NCI-H187 treated with DMSO at 0.1 percent for 48 hours (cell line): ENCODE measurements at places on chromosomes 3 and 15.
A peak's percentile ranks its signal among the peaks of the same experiment; 100 is the strongest.

GRCh38 chr15:84681831-84682230 is 23.8 kb upstream of the NMB start:
- no peak for DNase-seq

GRCh38 chr3:98026425-98027084 is 8.6 kb downstream of the GABRR3 start:
- DNase-seq = no peak

DNA sequence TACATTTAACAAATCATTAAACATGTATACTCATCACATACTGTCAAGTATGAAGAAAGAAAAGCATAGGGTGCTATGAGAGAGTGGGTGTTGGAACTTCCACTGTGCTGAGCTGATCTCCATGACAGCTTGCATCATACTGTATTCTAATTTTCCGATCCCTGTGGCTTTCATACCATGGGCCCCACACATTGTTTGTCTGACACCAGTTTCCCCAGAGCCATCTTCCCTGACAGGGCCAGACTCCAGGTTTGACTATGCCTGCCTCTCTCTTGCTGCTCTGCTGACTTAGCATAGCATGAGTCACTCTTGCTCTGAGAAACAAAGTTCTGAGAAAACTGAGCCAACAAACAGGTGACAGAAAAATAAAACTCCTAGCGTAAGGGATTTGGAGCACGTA is 37.0 kb upstream of the CASR start:
- no peak for DNase-seq

GRCh38 chr3:31157047-31157694 is 262.7 kb upstream of the GADL1 start:
- no peak for DNase-seq

DNA sequence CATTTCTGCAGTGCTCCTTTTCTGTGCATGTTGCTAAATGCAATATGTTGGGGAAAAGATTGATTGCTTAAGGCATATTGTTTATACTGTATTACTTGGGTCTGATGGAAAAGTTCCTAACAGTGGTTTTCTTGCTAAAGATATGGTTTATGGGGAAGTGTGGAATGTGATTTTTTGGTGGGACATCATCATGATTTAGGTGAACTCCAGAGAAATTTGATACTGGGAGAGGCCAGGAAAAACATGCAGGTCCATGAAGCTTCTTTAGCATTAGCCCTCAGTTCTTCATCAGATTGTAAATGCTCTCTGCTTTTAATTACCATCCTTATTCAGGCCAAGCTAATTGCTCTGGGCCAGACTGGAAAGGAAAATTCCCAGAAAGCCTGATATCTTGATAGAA is 147.5 kb downstream of the LRTM1 start:
- no peak for DNase-seq

GRCh38 chr3:174132006-174132405 is 727.1 kb upstream of the NAALADL2 start:
- DNase-seq = no peak

- no peak for DNase-seq
These were observed 23.9 kb downstream of the GOLGA6L2 start for GRCh38 chr15:23422946-23423708.

DNA sequence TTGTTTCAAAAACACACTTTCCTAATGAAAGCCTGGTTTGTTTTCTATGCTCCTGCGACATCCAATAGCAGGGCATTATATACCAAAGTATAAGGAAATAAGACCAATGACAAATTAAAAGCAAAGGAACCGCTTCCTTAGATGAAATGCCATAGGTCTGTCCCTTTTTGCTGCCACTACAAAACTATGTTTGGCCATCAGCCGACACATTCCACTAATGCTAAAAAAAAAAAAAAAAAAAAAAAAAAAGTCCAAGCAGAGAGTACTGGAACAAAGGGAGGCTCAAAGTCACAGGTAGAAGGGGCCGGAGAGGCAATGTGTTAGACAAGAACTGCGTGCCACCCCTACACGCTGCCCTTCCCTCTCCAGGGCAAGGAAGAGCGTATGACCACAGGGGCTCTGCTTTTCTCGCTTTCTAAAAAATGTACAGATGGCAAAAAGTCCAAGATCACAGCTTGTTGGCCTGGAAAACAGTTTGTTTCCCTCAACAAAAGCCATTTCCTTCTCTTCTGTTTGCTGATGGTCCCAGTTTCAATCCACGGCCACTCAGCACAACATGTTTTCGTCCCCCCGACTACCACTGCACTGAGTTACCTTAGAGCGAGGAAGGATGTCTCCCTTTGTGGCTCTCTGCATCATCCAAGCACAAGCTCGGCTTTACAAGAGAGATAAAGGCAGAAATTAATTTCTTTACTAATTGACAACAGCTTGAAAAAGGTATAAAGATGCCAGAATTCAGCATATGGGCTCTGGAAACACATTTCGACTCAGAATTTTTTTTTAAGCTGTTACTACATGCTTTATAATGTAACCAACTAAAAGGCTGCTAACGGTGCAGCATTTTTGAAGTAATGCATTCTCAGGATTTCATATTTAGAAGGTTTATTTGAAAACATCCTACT is 70.8 kb downstream of the ABTB1 start:
- no peak for DNase-seq

GRCh38 chr3:148937467-148938255 is 53.7 kb upstream of the GYG1 start:
- DNase-seq = no peak

DNA sequence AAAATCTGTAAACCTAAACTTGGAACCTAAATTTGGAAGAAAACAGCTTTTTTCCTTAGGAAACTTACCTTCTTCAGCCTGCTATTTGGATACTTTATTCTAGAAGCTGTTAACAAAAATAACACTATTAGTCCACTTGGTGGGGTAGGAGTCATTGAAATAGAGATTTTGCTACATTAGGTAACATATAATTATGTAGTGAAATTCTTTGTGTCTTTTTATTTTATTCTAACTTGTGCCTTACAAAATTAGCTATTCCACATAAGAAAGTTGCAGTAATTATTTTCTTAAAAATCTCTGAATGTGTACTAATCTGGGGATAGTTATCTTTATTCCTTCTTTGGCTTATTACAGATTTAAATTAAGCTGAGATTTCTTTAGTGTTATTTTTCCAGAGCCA is 360.4 kb upstream of the ROBO2 start:
- DNase-seq = no peak

- DNase-seq = no peak
These were observed 65.8 kb upstream of the FLNB start for GRCh38 chr3:57942388-57942787.

DNA sequence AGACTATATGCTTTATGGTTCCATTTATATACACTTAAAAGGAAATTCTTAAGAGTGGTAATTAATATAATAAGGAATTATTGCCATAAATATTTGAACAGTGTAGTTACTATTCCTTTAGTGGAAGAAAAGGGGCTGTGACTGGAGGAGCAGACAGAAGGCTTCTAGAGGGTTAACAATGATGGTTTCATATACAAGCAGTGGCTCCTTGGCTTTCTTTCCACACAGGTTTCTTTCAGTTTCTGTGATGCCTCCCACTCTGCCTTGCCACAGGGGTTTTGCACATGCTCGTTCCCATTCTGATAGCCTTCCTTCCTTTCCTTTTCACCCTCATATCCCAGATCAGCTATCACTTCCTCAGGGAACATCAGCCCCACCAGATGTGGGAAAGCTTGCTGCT is 108.8 kb upstream of the LYSMD4 start:
- DNase-seq = no peak

GRCh38 chr3:115160295-115160694 is 13.2 kb upstream of the ZBTB20 start:
- no peak for DNase-seq

GRCh38 chr15:85690561-85691231 is 104.0 kb downstream of the KLHL25 start:
- no peak for DNase-seq

DNA sequence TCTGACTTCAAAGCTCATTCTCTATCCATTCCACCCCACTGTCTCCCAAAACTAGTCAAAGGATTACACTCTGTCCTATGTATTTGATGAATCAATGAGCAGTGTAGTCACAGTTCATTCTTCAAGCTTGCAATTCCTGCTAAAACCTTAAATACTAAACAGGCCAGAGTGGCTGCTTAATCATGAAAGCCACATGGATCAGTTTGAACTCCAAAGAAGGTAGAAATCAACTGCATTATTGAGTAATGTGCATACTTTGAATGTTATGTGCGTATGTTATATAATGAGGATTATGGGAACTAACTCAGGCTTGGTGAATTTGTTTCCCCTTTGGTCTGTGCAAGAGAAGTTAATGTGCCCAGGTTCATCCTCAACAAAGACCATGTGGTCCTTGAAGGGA is 45.4 kb downstream of the PRICKLE2 start:
- DNase-seq = no peak

- DNase-seq = no peak
These were observed 325.2 kb downstream of the WDR72 start for GRCh38 chr15:53434174-53434678.

- no peak for DNase-seq
These were observed 47.4 kb upstream of the SEC22A start for GRCh38 chr3:123154020-123154985.

GRCh38 chr15:62497356-62497755 is 332.3 kb upstream of the C2CD4B start:
- no peak for DNase-seq

DNA sequence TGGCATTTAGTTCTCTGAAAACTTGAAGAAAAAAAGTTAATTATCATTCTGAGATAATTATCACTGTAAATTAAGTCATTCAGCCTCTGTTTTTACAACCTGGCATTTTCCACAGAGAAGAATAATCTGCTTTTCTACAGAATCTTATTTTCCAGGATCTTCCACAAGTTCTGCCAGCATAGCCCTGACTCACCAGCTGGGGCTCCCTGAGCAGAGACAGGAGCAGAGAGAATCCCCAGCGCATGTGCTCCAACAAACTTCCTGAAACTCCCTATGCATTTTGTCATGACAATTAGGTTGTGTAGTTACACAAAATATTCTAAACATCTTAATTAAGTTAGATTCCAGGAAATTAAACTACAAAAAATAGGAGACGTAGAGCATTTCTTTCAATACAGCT is 32.1 kb upstream of the TMEM207 start:
- DNase-seq = no peak

DNA sequence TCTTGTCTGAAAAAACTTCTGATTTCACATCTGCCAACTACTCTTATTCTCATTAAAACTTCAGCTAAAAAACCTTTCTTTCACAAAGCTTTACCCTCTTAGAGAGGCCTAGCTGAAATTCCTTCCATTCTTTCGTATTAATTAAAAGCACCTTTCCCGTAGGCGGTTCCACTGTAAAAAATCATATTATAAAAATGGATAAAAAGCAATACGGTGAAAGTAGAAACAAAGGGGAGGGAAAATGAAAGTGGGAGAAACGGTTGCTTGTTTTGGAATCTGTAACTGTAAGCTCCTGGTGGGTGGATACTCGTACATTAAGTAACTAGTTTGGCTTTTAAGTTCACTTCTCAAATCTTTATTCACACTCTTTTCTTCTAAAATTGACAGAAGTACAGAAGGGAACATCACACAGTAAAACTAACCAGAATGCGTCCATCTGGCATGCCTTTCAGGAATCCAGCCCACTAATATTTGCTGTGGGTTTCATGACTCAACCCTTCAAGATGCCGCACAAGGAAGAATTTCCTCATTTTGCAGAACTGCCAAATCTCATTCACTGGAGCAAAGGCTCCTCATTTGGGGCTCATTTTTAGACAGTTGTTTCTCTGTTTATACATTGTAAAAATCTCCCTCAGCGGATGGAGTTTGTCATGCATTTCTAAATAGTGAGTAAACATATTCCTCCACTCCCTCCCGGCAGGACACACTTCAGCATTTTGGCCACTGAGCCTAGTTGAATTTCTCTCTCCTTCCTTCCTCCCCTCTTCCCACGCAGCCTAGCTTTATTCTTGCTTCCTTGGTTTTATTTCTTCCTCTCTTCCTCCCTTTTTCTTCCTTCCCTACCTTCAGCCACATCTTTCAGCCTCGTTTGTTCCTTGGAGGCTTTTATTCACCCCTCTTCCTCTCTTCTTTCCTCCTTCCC is 419.5 kb upstream of the NAALADL2 start:
- no peak for DNase-seq

GRCh38 chr15:75625542-75626347 is at the start of gene SNUPN:
Gene SNUPN, minus strand, starts transcription at chr15:75625725. Its CDS starts 4,674 bp downstream, at chr15:75621051.
- DNase-seq = peak; percentile 39

DNA sequence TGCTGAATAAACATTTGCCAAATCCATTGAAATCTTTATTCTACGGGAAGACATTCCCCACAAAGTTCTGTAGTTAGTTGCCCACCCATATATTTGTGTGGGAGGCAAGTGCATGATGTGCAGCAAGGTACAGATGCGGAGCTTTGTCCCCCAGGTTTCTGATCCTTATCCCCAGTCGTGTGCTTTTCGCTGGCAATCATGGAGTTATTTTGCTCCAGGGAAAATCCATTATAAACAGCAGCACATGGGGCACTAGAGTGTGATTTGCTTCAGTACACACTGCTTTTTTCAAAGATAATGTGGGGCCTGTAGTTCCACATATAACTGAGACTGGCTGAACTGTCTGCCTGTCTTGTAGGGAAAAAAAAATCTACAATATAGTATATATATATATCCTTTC is 132.1 kb downstream of the FEZF2 start:
- no peak for DNase-seq

GRCh38 chr3:187777331-187777941 is 32.2 kb upstream of the BCL6 start:
- no peak for DNase-seq

DNA sequence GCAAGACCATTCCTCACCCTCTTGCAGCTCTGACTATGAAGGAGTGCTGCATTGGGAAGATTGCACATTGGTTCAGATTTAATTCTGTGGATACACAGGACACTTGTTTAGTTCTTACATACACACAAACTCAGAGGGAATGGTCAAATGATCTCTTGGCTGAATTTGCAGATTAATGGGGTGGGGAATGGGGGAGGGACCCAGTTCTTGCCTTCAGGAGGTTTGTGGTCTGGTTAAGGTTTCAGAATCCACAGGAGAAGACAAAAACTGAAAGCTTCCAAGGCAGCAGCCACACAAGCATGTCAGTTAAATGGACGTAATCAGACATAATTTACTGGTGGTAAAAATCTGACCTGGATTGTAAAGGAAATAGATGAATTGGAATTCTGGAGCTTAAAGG is 257.1 kb upstream of the ROPN1 start:
- no peak for DNase-seq

DNA sequence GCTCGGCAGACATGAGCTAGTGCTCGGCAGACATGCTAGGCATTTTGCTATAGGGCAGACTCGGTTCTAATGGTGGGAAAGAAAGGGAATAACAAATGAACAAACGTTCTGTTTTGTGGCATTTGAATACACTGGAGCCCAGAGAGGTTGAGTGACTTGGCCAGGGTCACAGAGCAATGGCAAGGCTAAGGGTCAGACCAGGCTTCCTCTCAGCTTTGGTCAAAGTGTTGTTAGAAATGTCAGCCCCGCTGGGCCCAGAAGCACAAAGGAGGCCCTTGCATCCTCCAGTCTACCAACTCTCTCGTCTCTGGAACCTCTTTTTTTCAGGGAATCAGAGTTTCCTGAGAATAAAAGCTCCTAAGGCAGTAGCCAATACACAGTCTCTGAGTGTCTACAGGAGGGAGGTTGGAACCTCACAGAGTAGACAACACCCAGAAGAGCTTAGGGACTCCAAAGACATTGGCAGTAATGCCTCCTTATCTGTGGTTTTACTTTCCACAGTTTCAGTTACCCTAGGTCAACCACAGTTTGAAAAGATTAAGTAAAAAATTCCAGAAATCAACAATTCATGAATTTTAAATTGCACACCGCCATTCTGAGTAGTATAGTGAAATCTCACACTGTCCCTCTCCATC is 47.3 kb downstream of the SSUH2 start:
- no peak for DNase-seq

- no peak for DNase-seq
These were observed 72.7 kb downstream of the PEAK1 start for GRCh38 chr15:77347197-77347596.

GRCh38 chr3:134823679-134824078 is 28.6 kb downstream of the EPHB1 start:
- no peak for DNase-seq
